Activated CD4-positive, CD25-positive, alpha-beta regulatory T cell (primary cell): ENCODE measurements at places on chromosomes 12 and 14.

- DNase-seq: no peak
These were observed 325.1 kb upstream of the DCN start for GRCh38 chr12:91507754-91508153.

GRCh38 chr14:38342803-38343202, 86.9 kb upstream of the CLEC14A start:
- DNase-seq: no peak

GRCh38 chr14:23352506-23353432, at the start of gene SLC22A17:
Gene SLC22A17 (minus strand): TSS chr14:23352887.
- DNase-seq: no peak

- no peak for DNase-seq
These were observed 50.7 kb upstream of the PTPRR start for GRCh38 chr12:70971001-70971794.

DNA sequence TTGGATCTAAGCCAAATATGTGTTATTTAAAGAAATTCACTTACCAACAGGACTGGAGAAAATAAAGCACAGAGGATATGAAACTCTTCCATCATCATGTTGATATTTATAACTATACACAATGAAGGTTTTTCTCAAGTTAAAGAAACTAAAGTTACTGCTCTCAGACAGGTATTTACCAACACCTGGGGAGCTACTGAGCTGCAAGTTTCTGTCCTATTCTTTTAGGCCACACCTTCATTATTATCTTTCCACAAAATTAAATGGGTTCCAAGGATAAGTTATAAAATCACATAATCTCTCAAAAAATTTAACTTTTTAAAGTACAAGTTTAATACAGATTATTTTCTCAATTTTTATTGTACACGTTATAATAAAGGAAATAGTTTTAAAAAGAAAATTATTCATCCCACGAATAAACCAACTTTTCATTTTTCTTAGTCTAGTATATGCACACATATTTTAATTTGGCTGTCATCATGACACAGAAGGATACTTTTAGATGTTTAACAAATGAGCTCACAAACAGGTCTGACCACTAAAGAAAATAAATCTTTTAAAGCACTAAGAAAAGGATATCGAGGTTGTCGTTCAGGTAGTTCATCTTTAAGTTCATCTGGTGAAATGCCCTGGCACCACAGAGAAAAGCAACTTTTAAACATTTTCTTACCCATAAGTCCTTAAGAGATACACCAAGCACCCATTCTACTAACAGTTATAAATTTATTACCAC, 7.8 kb downstream of the GMFB start:
- DNase-seq: no peak

- no peak for DNase-seq
These were observed 67.6 kb downstream of the SLC38A6 start for GRCh38 chr14:61048640-61049039.

GRCh38 chr12:32159925-32160324, 53.3 kb downstream of the BICD1 start:
- no peak for DNase-seq

GRCh38 chr12:89504560-89505346, 19.8 kb downstream of the GALNT4 start:
- no peak for DNase-seq

DNA sequence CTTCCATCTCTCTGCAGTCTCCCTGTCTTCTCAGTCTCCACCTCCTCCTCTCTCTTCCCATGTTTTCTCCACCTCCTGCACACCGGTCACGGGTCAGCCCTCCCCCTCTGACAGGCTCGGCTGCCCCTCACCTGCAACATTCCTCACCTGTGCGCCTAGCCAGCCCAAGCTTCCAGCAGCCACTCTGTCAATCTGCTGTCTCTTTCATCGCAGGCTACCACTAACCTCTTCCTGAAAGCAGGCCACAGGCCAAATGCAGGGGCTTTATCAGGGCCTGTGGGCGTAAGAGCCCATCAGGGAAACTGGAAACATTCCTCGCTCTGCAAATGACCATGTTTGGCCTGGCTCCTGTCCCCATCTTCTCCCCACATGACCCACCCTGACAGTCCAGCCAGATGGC, 34.5 kb downstream of the CMKLR1 start:
- DNase-seq: no peak

DNA sequence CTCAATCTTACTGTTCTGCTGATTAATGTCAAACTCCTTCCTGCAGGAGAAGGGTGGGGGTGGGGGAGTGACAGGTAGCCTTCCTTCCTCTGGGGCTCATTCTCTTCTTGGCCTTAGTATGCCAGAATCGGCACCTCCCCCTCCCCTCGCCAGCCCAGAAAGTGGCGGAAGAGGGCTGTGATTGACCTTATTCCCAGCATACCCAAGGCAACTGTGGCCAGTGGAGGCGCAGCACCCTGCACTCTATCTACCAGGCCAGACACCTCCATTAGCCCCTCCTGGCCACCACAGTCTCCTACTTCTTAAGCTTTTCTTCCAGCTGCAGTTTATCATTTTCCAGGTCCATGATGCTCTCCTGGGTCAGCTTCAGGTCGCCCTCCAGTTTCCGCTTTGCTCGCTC, 15.5 kb downstream of the MYH6 start:
- DNase-seq: no peak

DNA sequence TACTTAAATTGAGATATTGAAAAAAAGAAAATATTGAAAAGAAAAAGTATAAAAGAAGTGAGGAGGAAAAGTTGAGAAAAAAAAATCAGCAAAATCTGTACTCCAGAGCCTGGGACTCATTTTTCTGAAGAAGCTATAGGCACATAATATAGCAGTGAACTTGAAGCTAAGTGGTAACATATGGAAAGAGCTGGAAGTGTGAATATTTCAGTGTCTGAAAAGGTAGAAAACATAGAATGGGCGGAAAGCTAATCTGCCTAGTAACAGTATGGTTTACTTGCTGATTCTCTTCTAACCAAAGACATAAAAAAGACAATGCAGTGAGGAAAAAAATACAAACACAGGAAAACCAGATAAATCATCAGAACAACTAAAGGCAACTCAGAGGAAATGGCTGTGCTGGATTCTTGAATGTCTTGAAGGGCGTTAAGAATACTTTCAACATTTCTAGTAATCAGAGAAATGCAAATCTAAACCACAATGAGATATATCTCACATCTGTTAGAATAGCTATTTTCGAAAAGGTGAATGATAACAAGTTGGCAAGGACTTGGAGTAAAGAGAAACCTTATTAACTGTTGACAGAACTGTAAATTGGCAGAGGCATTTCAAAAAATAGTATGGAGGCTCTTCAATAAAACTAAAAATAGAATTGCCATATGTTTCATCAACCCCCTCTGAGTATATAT, 784.6 kb downstream of the LRFN5 start:
- no peak for DNase-seq

GRCh38 chr12:127270193-127270592, 996.8 kb upstream of the TMEM132C start:
- DNase-seq: no peak

DNA sequence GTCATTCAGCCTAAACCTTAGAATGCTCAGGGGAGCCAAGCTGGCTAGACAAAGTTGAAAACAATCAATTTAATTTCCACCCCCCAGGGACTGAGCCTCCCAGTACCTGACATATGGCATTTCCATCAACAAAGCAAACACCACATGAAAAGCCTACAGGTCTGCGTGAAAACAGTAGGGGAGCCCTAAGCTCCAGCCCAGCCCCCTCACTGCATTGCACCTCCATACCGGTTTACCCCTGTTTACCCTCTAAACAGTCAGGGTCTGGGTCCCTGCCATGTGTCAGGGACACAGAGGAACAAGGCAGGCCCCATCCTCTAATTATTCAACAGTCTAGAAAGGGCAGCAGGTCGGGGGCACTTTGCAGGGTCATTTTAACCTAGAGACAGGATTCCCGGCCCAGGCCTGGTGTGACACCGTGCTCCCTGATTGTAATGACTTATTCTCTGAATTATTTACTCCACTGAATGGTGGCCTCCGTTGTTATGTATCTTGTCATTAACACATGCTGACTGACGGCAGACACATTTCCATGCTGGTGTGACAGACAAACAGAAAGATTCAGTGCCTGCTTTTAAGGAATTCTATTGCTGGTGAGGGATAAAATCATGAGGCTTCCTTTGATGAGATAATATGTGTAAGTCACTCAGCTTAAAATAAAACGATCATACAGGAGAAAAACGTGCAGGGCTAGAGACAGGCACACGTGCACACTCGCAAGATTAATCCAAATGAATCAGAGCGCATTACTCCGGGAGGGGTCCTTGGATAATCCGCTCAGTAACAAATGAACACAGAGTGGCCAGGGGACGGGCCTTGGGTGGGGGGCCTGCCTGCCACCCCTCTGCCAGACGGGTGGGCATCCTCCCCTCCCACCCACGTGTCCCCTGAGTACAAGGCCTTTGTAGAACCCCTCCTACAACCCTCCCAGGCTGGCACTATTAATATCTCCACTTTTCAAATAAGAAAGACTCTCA, 23.2 kb downstream of the CCDC88C start:
- no peak for DNase-seq

DNA sequence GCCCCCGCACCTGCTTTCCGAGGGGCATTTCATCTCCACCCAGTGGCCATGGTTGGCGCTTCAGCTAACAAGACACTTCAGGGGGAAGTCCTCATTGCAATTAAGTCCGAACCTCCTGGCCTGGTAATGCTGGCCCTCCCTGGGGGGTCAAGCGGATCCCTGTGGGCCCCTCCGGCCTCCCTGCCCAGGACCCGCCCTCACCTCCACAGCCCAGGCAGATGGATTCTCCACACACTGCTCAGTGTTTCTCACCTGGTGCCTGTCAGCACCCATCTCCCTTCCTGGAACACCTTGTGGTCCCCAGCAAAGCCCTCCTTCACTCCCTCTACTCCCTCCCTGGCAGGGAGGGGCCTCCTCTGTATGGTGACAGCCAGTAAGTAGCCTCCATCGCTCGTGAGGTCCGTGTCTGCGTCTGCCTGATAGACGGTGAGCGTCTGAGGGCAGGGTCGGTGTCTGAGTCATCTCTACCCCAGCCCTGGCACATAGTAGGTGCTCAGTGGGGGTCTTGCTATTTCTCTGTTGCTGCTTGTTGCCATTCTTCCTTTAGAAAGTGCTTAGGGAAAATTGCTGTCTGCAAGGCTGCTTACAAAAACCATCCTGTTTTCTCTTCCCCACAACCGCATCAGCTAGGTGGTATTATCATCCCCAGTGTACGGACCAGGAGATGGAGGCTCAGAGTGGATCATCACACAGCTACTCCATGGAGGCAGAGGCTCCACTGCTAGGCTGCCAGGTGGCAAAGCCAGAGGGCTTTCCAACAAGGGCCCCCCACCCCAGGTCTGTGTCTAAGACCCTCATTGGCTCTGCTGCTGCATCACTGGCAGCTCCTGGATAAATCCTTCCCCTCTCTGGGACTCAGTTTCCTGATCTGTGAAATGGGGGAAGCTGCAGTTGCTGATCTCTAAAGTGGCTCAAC, 39.7 kb upstream of the EML1 start:
- no peak for DNase-seq

DNA sequence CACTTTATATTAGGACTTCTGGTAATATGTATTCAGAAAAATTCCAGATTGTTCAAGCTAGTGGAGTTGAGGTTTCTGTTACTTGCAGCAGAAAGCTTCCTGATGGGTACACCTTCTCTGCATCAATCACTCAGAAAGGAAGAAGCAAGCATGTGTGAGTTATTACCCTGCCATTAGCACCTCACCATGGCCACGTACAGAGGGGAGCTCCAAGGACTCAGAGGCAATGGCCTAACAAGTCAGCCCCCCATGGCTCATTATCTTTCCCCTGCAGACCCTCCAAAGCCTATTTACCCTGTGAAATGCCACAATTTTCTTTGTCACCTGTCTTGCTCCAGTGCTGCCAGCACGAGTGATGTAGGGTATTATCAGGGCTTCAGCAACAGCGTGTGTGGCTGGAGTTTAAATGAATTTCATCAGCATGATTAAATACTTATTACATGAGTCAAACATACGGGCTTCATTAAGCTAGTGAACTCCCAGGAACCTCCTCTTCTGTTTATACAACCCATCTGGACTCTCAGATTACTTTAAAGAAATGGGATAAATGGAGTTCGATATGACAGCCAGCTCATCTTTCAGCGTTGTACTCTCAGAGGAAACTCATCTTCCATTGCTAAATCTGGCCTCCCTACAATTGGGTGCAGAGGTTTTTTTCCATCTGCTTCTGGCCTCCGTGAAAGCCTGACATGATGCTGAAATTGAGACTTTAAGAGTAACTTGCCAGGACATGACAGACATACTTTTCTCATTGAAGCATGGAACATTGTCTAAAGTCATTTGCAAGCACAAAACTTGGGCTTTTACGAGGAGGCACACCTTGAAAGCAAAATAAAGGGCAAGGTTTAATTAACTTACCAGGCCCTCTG, 135.9 kb downstream of the TMEM30B start:
- DNase-seq: no peak
